ENCODE measurements at places on chromosomes 5 and 9.

- DNase-seq = no peak
Observed at GRCh38 chr9:131657037-131657377, 82.9 kb downstream of the RAPGEF1 start.

DNA sequence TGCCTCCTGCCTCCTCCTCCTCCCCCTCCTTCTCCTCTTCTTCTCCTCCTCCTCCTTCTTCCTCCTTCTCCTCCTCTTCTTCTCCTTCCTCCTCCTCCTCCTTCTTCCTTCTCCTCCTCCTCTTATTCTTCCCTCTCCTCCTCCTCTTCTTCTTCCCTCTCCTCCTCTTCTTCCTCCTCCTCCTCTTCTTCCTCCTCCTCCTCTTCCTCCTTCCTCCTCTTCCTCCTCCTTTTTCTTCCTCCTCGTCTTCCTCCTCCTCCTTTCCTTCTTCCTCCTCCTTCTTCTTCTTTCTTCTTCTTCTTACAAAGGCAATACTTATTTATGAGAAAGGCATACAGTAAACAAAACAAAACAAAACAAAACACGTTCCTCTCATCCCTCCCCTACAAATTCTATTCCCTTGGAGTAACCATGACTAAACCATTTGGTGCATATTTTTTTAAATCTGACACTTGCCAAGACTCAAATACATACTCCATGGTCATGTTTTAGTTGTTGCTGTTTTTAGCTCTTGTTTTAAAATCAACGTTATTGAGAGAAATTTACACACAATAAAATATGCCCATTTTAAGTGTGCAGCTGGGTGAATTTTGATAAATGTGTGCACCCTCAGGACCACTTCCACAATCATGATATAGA, 135.6 kb downstream of the FOXD1 start:
- no peak for DNase-seq

DNA sequence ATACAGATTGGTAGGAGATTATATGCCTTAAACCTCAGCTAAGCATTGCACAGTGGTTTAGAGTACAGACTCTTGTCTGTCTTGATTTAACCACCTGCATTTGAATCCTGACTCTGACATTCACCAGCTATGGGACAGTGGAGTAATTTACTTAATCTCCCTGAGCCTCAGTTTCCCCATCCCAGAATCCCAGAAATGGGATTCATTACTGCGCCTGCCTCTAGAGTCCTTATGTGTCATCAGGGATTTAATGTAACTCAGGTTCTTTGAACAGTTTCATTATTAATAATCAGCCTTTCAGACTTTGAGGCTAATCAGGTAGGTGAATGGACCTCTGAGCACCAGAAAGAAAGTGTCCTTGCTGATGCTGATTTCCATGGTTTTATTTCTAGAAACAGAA, 149.1 kb downstream of the SMARCA2 start:
- DNase-seq = no peak

DNA sequence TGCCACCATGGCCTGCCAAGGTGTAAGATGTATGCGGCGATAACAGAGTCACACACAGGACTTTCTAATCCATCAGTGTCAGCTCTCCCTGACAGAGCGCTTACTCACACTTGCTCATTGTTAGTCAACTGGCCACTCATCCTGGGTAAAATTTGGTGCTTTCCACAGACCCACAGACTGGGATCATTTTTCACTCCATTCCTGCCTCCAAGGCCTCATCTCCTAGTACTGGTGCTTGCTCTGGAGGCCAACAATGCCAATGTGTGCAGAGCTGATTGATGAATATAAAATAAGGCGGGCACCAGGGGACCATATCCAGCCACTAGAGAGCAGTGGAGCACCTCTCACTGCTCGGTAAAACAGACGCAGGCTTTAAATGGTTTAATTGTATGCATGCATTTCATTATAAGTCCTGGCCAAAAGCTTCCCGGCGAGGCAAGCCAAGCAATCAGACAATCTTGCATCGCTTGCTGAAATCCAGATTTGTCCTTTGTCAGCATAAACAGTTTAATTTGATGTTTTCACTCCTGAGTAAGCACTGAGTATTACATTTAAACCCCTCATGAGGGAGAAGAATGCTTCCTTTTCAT, 22.3 kb downstream of the PSMB7 start:
- peak; percentile 97 for DNase-seq

All from RPMI7951 (cell line).